Activated naive CD8-positive, alpha-beta T cell treated with anti-CD3 and anti-CD28 coated beads, Interleukin-2, amount 10 ng/mL, durations not matched to agents 7 days and 5 days (primary cell): ENCODE measurements at places on chromosomes 6 and 20. TPM values are rescaled to one million over a fixed set of nuclear protein-coding genes. Genes with fewer than 3 reads are reported as not detected.

DNA sequence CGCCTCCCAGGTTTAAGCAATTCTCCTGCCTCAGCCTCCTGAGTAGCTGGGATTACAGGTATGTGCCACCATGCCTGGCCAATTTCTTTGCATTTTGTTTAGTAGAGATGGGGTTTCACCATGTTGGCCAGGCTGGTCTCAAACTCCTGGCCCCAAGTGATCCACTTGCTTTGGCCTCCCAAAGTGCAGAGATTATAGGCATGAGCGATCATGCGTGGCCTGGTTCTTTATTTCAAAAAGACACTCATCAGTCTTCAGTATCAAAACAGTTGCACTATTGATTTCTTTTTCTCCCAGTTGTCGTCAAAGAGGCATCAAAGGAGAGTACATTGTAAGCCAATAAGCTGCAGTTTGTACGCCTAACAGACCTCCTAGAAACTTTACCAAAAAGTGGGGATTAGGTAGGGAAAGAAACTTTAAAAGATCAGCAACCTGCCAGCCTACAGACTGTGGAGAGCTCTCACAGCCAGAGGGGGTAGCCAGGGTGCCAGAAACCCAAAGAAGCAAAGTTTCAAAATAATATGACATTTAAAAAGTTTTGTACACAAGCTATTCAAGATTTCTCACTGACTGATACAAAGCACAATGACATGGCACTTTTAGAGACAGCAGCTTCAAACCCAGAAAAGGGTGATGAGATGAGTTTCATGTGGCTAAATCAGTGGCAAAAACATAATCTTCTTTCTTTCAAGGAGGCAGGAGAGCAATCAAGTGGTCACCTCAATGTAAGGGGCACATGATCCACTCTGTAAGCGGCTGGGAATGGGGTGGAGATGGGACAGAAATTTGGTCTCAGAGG lies 83.0 kb upstream of the RALY start:
- DNase-seq: no peak
- peaks cover 11% of the 10 kb centered on the region for H3K27me3 ChIP-seq
- no peak overlapping the region for H3K27ac ChIP-seq

- no peak for DNase-seq
- no peaks in the 10 kb centered on the region for H3K36me3 ChIP-seq
- peaks cover 24% of the 10 kb centered on the region for H3K27me3 ChIP-seq
- no peak overlapping the region for H3K4me3 ChIP-seq
These were observed 26.3 kb upstream of the TFAP2A start for GRCh38 chr6:10441004-10441654.

- no peaks in the 10 kb centered on the region for H3K36me3 ChIP-seq
- no peak overlapping the region for H3K4me3 ChIP-seq
- H3K4me1 ChIP-seq: no peaks in the 10 kb centered on the region
- H3K27me3 ChIP-seq: peaks cover 2% of the 10 kb centered on the region
These were observed 67.8 kb upstream of the NNAT start for GRCh38 chr20:37453288-37453687.

DNA sequence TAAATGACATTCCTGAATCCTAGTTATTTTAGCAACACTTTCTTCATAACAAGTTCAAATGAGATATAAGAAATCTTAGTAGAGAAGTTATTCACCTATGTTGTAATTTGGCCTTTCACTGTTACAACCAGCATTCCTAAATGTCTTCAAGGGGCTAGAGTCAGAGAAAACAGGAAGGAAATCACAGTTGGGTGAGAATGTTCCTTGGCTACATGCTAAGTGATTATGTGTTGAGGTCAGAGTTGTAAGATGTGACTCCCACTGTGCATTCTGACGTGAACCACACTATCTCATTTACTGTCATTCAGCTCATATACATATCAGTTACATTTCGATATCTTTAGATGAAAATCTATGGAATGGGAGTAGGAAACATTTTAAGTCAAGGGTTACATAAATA lies 51.0 kb upstream of the MLIP start:
- no peak for DNase-seq
- H3K27me3 ChIP-seq: no peaks in the 10 kb centered on the region
- H3K4me1 ChIP-seq: no peaks in the 10 kb centered on the region
- H3K27ac ChIP-seq: no peak overlapping the region
- H3K4me3 ChIP-seq: no peak overlapping the region

- DNase-seq: no peak
- peaks cover 19% of the 10 kb centered on the region for H3K27me3 ChIP-seq
- H3K4me1 ChIP-seq: peaks cover 5% of the 10 kb centered on the region
- H3K4me3 ChIP-seq: no peak overlapping the region
- no peak overlapping the region for H3K27ac ChIP-seq
These were observed 13.5 kb upstream of the TRAM2 start for GRCh38 chr6:52590152-52590891.

GRCh38 chr6:149079911-149080491 lies 237.5 kb upstream of the TAB2 start:
- peaks cover 53% of the 10 kb centered on the region for H3K4me1 ChIP-seq
- no peak overlapping the region for H3K4me3 ChIP-seq
- H3K27ac ChIP-seq: peak overlapping the region; percentile 25
- DNase-seq: no peak
- H3K36me3 ChIP-seq: peaks cover 4% of the 10 kb centered on the region

DNA sequence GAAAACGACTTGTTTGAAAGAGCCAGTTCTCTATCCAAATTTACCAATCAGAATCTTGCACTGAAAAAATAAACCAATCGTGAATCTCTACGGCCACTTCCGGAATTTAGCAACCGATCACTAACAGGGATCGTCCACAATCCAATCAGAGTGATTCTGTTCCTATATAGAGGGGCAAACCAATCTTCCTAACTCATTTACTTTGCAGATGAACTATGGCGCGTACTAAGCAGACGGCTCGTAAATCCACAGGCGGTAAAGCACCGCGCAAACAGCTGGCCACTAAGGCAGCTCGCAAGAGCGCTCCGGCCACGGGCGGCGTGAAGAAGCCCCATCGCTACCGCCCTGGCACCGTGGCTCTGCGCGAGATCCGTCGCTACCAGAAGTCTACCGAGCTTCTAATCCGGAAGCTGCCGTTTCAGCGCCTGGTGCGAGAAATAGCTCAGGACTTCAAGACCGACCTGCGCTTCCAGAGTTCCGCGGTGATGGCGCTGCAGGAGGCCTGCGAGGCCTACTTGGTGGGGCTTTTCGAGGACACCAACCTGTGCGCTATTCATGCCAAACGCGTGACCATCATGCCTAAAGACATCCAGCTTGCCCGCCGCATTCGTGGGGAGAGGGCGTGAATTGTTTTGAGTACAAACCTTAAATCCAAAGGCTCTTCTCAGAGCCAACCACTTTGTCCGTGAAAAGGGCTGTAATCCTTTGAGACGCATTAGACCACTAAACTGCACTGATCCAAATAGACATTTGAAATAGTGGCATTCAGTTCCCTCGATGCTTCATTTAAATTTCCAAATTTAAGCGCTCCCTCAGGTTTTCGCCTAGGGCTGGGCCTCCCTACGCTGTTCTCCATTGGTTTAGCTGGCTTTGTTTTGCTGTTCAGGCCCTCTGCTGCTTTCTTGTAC lies 138.0 kb downstream of the HFE start:
- peaks cover 5% of the 10 kb centered on the region for H3K36me3 ChIP-seq
- DNase-seq: no peak
- peaks cover 23% of the 10 kb centered on the region for H3K4me1 ChIP-seq
- H3K27ac ChIP-seq: no peak overlapping the region
- no peak overlapping the region for H3K4me3 ChIP-seq

DNA sequence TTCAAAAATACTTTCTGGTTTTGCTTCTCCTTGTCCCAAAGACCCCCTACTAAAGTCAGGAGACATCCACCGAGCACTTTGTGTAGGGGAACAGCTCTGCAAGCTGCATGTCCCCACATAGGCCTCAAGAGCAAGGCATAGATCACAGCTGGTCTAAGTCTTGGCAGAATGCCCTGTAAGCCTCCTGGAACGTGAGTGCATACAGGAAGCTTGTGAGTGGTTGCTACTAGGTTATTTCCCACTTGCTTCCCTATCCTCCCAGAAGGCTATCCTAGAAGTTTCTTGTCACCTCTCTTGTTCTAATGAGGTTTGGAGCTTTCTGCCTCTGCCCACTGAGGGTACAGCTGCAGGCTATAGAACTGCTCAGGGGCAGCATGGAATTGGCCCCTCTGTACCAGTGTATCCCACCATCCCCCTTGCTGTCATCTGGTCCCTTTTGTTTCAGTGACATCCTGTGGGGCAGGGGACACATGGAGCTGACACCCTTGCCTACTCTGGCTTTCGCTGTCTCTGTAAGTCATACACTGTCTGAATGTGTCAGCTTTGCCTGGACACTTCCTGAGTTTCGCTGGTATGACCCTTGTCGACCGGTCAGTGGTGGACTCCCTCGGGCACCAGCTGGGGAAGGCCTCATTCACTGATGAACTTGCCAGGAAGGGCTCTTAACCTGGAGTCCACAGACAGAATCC lies 35.6 kb upstream of the KCNK16 start:
- no peaks in the 10 kb centered on the region for H3K27me3 ChIP-seq
- no peak overlapping the region for H3K4me3 ChIP-seq
- DNase-seq: no peak
- no peaks in the 10 kb centered on the region for H3K36me3 ChIP-seq

DNA sequence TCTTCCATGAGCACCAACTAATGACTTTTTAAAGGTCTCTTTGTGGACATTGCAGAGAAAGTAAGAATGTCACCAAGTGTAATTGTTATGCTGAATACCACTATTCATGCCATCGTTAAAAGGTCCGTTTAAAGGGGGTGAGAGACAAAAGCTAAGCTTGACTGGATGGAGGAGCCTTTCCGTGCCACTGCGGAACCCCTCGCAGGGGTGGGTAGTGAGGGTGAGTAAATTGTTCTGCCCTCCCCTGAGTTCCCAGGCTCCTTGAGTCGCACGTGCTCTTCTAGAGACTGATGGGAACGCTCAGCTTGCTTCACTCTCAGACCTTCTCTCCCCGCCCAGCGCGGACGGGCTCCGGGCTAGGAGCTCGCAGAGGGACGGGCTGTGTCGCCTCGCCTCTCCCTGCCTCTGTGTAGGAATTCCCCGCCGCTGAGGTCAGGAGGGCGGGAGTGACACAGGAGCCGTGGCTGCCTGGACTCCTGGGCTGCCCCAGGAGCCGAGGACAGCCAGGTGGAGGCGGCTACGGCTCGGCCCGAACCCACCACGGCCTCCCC lies 314.8 kb upstream of the QKI start:
- DNase-seq: no peak
- H3K4me3 ChIP-seq: no peak overlapping the region
- no peaks in the 10 kb centered on the region for H3K27me3 ChIP-seq
- H3K27ac ChIP-seq: no peak overlapping the region
- H3K36me3 ChIP-seq: no peaks in the 10 kb centered on the region

GRCh38 chr20:30284281-30284905 lies 973.1 kb upstream of the DEFB115 start:
- H3K27ac ChIP-seq: peak overlapping the region; percentile 92
- no peak for DNase-seq
- H3K4me1 ChIP-seq: peaks cover 36% of the 10 kb centered on the region

DNA sequence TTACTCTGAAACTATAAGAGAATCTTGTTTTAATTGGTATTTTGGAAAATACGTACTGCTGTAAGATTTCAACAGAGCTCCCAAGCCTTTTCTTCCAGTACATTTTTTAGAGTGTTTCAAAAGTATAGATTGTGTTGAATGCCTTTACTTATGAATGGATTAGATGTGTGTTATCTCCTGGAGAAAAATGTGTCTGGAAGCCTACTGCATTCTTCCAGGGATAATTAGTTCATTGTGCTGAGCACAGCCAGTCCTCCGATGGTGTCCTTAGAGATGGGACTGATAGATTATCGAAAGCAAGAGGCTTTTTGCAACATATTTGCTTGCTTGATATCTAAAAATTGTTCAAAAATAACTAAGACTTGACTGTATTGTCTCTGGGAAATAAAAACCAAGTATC lies 114.2 kb downstream of the PLEKHG1 start:
- H3K4me3 ChIP-seq: no peak overlapping the region
- no peaks in the 10 kb centered on the region for H3K4me1 ChIP-seq
- no peaks in the 10 kb centered on the region for H3K36me3 ChIP-seq

DNA sequence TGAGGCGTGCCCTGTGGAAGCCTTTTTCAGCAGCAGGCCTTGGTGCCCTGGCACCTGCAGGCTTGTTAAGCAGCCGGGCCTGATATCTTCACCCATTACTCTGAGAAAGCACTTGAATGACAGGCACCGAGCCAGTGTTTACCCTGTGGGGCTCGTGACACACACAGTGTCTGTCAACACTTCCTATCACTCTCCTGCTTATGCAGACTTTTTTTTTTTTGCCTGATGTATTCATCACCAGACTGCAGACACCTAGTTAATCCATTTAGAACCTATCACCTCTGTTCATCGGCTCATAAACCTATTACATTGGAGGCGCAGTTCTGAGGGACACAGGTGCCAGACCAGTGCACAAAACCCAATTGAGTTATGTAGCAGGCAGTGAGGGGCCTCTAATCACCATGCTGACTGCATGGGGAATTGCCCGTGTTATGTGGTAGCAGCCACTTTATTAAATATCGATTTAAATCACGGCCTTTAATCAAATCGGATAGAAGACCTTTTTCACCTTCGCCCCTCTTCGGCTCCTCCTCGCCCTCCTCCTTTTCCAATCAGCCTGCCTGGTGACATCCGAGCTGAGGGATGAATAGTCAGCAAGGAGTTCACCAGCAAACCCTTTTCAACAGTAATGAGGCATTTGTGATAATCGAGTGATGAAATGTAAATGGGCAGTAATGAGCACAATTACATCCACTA lies 962.9 kb upstream of the SLC35B3 start:
- H3K4me1 ChIP-seq: no peaks in the 10 kb centered on the region
- no peak overlapping the region for H3K27ac ChIP-seq
- no peaks in the 10 kb centered on the region for H3K36me3 ChIP-seq
- DNase-seq: no peak
- no peak overlapping the region for H3K4me3 ChIP-seq

DNA sequence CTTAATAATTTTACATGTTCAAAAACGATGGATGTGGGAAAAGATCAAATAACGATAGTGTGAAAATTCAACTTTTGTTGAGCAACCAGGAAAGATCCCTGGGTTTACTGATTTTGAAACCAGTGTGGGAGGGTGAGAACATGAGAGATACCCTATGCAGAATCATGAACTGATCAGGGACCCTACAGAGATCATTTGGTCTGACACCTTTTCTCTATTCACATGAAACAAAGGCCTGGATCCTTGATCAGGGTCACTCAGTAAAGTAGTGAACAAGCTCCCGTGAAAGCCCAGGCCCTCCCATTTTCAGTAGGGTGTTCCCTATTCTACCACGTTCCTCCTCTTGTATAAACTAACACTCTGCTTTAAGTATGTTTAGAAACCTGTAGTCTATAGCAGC lies 60.5 kb upstream of the DUSP22 start:
- H3K27me3 ChIP-seq: no peaks in the 10 kb centered on the region
- DNase-seq: no peak
- H3K4me1 ChIP-seq: peaks cover 22% of the 10 kb centered on the region
- H3K4me3 ChIP-seq: no peak overlapping the region
- no peak overlapping the region for H3K27ac ChIP-seq

DNA sequence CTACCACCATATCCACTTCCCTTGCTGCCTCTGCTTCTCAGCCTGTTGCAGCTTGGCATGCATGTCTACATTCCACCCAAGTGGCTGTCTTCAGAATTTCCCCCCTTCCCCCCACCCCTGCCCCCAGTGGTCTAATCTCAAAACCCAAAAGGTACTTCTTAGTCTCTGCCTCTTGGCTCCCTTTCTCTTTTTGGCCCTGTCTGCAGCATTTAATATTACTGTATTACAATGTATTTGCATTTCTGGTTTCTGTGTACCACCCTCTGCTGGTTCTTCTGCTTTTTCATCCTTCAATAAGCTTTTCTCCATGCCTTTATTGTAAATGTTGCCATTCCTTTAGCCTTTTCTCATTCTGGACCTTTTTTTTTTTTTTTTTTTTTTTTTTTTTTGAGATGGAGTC lies 43.0 kb downstream of the RPRD1B start:
- H3K4me1 ChIP-seq: peaks cover 1% of the 10 kb centered on the region
- H3K36me3 ChIP-seq: peaks cover 69% of the 10 kb centered on the region
- no peak for DNase-seq
- H3K27me3 ChIP-seq: no peaks in the 10 kb centered on the region

CHRNA4 gene
- not detected for total RNA-seq

PLAGL1 gene
- total RNA-seq: 10.9 TPM

FERMT1 gene
- not detected for total RNA-seq

OR2H2 gene
- not detected for total RNA-seq

MLN gene
- total RNA-seq: not detected
